ENCODE measurements at places on chromosomes 7 and 10.

GRCh38 chr10:80278480-80278879 is 11.0 kb downstream of the MAT1A start:
- DNase-seq = no peak

DNA sequence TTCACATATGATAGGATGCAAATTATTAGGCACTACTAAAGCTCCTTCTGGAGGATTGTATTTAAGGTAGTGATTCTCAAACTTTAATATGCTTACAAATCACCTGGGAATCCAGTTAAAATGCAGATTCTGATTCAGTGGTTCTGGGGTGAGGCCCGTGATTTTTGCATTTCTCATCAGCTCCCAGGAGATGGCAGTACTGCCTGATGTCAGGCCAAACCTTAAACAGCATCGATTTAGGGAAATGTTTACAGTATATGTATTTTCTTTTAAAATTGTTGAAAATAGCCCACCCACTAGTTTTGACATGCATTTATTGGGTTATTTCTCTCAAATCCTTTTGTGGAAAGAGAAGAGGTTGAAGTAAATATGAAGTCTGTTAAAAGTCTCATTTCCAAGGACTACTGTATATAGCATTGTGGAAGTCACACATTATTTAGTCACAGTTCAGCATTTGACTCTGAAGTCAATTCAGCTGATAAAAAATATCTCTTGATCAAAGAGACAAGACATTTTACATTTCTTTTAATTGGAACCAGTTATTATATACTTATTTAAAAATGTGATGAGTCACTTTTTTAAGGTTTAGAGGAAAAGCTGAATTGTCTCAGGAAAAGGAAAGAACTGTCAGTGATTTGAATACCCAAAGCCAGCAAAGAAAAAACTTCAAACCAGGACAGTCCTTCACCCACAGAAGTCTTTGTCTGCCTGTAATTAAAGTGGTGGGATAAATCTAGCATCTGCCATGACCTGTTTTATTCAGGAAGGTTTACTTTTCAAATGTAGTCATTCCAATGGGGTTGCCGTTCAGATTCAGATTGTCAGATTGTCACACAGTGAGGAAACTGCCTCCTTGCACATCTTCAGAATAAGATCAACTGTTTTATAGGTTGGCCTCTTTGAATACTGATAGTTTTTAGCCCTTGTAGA is 21.1 kb upstream of the HBP1 start:
- DNase-seq = peak; percentile 54

GRCh38 chr10:48389846-48390557 is 83.5 kb downstream of the MAPK8 start:
- DNase-seq = no peak

GRCh38 chr10:26798298-26798697 is 62.5 kb downstream of the ABI1 start:
- no peak for DNase-seq

- no peak for DNase-seq
Measured at GRCh38 chr7:138164804-138165203, 88.5 kb downstream of the AKR1D1 start.

- no peak for DNase-seq
Measured at GRCh38 chr10:65555192-65555591, 1370.6 kb upstream of the LRRTM3 start.

- no peak for DNase-seq
Measured at GRCh38 chr10:91893051-91893450, 16.2 kb downstream of the FGFBP3 start.

GRCh38 chr7:23347682-23348180 is 48.6 kb downstream of the MALSU1 start:
- no peak for DNase-seq

DNA sequence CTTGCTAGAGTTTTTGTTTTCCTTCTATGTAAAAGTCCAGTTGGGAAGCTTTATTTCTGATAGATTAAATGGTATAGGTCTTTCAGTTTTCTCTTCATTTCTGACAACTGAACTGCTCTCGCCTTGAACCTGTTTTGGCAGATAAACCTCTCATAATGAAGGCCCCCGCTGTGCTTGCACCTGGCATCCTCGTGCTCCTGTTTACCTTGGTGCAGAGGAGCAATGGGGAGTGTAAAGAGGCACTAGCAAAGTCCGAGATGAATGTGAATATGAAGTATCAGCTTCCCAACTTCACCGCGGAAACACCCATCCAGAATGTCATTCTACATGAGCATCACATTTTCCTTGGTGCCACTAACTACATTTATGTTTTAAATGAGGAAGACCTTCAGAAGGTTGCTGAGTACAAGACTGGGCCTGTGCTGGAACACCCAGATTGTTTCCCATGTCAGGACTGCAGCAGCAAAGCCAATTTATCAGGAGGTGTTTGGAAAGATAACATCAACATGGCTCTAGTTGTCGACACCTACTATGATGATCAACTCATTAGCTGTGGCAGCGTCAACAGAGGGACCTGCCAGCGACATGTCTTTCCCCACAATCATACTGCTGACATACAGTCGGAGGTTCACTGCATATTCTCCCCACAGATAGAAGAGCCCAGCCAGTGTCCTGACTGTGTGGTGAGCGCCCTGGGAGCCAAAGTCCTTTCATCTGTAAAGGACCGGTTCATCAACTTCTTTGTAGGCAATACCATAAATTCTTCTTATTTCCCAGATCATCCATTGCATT is 27.1 kb downstream of the MET start:
- no peak for DNase-seq

GRCh38 chr7:110839866-110840265 is 251.1 kb upstream of the LRRN3 start:
- DNase-seq = no peak

DNA sequence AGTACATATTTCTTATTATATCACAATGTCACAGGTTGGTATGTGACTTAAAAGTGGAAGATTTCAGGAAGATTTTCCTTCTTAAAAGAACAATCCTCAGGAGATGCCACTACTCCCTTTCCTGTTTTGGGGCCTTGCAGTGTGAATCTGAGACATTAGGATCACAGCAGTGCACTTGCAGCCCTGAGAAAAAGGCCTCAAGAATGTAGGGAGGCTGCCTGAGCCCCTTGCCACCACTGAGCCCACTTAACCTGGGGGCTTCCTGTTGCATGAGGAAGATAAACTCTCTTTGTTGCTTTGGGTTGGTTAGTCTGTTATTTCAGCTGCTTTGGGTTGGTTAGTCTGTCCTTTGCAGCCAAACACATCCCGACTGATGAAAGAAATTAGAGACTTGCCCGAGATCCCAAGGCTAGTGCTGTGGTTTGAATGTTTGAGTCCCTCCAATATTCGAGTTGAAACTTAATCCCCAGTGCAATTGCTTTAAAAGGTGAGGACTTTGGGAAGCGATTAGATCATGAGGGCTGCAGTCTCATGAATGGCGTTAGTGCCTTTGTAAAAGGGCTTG is 151.3 kb upstream of the SP4 start:
- no peak for DNase-seq

- no peak for DNase-seq
Measured at GRCh38 chr10:100391163-100392002, 44.4 kb downstream of the SCD start.

DNA sequence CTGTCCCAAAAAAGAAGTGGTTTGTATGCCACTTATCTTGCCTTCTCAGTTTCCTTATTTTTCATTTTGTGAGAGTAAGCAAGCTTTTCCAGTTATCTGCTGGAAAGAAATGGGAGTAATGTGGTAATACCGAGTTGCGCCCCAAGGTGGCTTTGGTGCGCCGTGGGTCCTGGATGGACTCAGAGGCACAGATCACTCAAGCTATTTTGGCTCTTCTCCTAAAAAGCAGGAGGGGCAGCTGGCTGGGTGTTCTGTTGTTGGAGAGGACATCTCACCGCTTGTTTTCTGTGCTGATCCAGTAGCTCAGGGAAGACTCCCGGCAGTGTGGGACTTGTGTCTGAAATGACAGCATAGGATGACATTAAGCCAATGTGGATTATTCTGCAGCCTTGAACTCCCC is 16.4 kb downstream of the PRKRIP1 start:
- DNase-seq = peak; percentile 56

DNA sequence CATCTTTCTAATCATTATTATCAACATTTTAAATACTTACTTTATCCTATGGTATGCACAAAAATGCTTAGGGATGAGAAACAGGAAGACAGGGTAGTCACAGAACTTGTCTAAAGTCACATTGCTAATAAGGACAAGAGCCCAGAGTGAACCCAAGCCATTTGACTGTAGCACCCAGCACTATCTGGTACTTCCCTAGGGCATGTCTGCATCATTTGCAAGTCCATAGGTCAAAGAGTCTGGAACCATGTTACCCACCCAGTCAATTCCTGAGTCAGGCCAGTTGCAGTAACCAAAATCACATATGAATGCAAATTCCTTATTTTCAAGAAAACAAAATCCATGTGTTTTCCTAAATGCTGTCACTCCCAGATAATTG is 19.1 kb downstream of the ASAH2 start:
- no peak for DNase-seq

- no peak for DNase-seq
Measured at GRCh38 chr7:11557627-11558026, 274.4 kb downstream of the THSD7A start.

- no peak for DNase-seq
Measured at GRCh38 chr10:29522061-29522855, 112.5 kb downstream of the SVIL start.

GRCh38 chr10:62631241-62631640 is 173.3 kb upstream of the ADO start:
- DNase-seq = no peak

GRCh38 chr10:72814099-72814790 is 79.3 kb upstream of the OIT3 start:
- DNase-seq = no peak

DNA sequence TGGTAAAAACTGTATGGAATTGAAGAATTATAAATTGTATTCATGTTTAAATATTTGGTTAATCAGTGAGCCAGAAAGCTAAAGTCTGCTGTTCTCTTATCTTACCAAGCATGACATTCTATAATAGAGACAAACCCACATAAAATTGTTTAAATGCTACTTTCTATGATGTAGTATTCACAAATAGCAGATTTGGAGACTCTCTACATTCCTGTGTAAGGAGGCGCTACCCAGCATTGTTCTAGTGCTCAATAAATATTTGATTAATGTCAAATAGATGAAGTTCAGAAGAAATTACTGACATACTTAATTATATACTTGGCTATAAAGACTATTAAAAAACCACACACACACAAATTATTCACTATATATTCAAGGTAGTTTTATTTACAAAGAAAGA is 49.8 kb downstream of the DOCK4 start:
- DNase-seq = no peak

GRCh38 chr10:114650266-114650665 is 7.8 kb downstream of the ABLIM1 start:
- no peak for DNase-seq

DNA sequence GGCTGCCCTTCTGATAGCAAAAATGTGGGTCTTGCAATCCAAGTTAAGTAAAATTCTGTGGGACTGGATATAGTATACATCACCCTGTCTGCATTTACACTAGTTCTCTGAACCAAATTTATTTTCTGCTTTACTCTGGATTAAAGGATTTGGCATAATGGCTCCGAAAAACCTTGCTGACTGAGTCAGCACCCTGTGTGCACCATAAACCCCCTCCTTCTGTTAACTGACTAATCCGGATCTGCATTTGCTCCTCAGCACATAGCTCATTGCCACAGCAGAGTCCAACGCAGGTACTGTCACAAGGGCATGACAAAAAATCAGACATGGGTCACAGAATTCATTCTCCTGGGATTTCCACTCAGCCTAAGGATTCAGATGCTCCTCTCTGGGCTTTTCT is 1.3 kb downstream of the OR2A5 start:
- no peak for DNase-seq

GRCh38 chr7:80134115-80134535 is 506 bp upstream of the GNAI1 start:
- no peak for DNase-seq

GRCh38 chr7:132857031-132857430 is 224.9 kb downstream of the CHCHD3 start:
- no peak for DNase-seq

GRCh38 chr10:121594623-121595350 is 3.5 kb downstream of the FGFR2 start:
- DNase-seq = no peak

DNA sequence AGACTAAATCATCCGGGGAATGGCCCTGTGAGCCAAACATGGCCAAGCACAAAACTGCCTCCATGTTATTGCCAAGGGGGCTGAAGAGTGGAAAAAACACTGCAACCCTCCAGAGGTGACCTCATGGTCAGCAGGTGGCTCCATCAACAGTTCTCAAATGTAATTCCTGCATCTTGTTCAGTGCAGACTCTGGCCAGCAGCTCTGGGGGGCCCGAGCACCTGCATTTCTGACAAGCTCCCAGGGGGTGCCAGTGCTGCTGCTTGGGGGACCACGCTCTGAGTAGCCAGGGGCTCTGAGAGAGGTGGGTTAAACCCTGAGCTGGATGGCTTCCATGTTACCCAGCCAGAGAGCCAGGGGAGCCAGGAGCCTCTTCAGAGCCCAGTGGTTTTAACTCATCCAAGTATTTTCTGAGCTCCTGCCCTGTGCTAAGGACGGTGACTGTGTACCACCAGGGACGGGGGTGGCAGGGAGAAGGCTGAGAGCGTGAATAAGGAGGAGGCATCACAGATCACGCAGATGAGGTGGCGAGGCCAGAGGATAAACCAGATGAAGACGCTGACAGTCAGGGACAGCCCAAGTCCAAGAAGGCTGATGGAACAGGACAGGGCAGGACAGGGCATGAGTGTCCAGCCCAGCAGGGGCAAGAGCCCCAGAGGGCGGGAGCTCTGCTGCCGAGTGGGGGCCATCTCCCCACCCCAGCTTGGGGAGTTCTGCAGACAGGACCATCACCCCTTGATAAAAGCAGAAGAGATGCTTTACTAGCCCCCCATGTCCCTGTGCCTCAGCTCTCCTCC is 52.9 kb downstream of the CLEC2L start:
- no peak for DNase-seq

- no peak for DNase-seq
Measured at GRCh38 chr10:51706225-51706624, 6.8 kb upstream of the CSTF2T start.

GRCh38 chr10:59258890-59259289 is 82.4 kb downstream of the PHYHIPL start:
- DNase-seq = no peak

GRCh38 chr7:157887400-157887799 is 550.6 kb downstream of the DNAJB6 start:
- DNase-seq = no peak

- DNase-seq = no peak
Measured at GRCh38 chr7:50477640-50478039, 27.5 kb upstream of the FIGNL1 start.

DNA sequence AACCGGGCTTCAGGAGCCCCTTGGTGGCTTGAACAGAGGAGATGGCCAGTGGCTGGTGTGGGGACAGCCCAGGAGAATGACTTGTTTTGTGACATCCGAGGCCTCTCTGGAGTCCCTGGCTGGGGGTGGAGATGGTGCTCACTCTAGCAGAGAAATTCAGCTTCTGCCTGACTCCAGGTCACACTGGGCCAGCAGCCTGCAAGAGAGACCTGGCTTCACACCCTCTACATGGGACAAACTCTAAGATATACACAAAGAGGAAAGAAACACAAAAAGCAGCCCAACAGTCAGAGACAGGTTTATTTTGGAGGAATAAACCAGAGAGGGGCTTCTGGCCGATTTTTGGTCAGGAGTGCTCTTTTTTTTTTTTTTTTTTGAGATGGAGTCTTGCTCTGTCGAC is 132.8 kb downstream of the ELFN1 start:
- DNase-seq = no peak

GRCh38 chr7:37452346-37452745 is 3.7 kb upstream of the ELMO1 start:
- no peak for DNase-seq

All from CD4-positive, alpha-beta T cell treated with Interleukin-12 subunit alpha and Interleukin-12 subunit beta, for 1 hour (primary cell).